Activated CD4-positive, alpha-beta T cell treated with anti-CD3 and anti-CD28 coated beads, Interleukin-2, amount 50 U/mL, for 48 hours (primary cell): ENCODE measurements at places on chromosomes 11 and 22.

DNA sequence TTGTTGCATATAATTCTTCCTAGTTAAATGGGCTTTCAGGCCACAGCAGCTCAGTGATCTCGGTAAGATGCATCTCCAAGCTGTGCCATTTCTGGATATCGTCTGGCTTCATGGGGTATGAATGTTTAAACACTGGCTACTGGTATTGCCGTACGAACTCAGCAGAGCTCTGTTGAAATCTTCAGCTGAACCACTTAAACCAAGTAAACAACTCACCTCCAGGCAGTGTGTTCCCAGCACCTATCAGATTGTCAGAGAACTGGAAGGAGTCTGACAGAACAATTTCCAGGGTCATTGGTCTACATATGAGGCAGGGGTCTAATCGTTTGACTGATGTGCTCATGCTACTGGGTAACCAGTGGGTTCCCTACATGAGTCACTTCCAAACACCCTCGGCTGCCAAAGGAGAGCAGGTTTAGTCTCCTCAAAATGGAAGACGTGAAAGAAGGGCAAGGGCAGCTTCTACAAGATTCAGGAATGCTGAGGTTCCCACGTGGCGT lies 93.2 kb upstream of the BMAL1 start:
- no peak for DNase-seq

- no peak for DNase-seq
Measured at GRCh38 chr11:61305417-61305816, 10.3 kb upstream of the VWCE start.

DNA sequence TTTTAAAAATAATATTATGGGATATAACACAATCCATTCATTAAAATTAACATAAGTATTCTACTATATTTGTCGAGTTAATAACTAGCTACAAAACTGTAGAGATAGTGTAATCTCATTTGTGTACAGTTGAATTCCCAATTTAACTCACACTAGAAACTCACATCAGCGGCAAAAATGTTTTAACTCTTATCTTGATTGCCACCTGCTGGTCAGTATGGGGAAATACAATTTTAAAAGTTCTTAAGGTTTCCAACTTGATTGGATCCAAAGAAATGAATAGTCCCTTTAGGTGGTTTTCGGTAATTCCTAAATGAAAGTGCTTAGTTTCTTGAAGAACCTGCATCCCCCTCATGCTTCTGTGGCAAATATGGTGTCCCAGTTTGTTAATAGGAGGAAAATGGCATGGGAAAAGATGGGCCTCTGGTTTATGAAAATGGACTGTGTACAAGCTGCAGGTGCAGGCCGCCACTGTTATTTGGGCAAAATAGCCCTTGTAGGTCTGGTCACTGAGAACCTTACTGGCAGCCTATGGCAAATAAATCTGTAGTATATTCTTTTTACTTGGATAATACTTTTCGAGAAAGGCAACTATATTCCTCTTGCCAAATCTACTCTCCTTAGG lies 33.7 kb upstream of the SLC17A6 start:
- no peak for DNase-seq

DNA sequence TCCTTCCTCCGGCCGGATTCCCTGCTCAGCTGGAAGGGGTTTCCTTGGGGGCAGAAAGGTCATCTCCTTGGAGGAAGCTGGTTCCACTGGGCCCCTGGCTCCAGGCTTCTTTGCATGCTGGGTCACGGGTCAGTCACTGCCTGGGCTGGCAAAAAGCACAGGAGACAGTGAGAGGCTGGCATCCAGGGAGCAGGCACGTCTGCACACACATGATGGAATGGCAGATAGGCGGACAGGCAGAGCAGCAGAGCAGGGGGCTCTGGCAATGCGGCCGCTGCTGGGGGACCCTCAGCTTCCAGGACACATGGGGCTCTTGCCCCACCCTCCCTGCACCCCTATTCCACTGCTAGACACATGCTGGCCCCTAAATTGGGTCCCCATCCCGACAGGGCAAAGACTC lies 40.4 kb downstream of the C11orf58 start:
- DNase-seq: no peak

GRCh38 chr11:43579171-43579918 lies 101.2 kb upstream of the HSD17B12 start:
- DNase-seq: peak; percentile 53

- no peak for DNase-seq
Measured at GRCh38 chr11:44928816-44929215, 21.9 kb downstream of the TP53I11 start.

DNA sequence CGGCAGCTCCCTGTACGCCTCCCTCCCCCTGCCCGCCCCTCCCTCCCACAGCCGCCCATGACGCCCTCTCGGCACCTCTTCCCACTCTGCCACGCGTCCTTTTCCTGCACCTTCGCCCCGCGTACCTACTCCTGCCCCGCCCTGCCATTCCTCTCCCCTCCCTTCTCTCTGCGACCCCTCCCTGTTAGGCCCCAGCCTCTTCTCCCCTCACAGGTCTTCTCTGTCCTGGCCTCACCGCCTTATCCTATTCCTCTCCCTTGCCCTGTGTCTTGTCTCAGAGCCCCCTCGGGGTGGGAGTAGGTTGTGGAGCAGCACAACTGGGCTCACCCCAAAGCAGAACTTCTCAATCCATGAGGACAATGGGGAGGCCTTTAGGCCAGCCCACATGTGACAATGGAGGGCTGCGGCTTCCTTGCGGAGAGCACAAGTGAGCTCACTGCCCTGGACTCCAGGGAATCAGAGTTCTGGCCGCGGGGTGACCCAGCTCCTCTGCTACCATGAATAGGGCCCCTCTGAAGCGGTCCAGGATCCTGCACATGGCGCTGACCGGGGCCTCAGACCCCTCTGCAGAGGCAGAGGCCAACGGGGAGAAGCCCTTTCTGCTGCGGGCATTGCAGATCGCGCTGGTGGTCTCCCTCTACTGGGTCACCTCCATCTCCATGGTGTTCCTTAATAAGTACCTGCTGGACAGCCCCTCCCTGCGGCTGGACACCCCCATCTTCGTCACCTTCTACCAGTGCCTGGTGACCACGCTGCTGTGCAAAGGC lies 539 bp downstream of the SLC35C1 start:
- peak; percentile 56 for DNase-seq

GRCh38 chr11:7651140-7651551 lies 22.2 kb downstream of the CYB5R2 start:
- no peak for DNase-seq

- DNase-seq: no peak
Measured at GRCh38 chr11:102367364-102367763, 20.4 kb downstream of the BIRC2 start.

GRCh38 chr11:129852125-129852740 lies 36.6 kb downstream of the TMEM45B start:
- no peak for DNase-seq

DNA sequence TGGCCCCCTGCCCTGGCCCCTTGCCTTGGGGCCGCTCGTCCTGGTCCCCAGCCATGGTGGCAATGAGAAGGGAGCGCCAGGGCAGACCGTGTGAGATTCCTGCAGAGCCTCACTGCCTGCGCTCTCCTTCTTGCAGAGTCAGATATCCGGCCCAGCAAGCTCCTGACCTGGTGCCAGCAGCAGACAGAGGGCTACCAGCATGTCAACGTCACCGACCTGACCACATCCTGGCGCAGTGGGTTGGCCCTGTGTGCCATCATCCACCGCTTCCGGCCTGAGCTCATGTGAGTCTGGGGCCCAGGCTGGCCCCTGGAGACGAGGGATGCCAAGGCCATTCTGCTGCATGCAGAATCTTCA lies 114.1 kb downstream of the MICAL2 start:
- DNase-seq: peak; percentile 91

- DNase-seq: no peak
Measured at GRCh38 chr11:45761659-45762058, 43.3 kb upstream of the SLC35C1 start.

DNA sequence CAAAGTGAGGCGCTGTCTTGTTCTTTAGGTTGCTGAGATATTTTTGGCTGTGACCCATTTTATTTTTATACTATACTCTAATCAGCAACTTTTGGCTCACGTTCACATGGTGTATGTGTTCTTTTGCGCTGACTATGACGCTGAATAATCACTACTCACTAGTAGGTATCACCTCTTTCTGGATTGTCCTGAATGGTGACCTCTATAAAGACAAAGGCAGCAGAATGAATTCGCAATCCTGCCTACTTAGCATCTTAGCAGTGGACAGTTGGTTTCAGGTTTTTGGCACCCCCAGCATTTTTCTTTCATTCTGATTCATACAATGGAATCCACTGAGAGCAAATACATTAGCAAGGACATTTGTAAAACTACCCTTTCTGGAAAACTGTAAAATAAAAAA lies 351.3 kb downstream of the JRKL start:
- no peak for DNase-seq

DNA sequence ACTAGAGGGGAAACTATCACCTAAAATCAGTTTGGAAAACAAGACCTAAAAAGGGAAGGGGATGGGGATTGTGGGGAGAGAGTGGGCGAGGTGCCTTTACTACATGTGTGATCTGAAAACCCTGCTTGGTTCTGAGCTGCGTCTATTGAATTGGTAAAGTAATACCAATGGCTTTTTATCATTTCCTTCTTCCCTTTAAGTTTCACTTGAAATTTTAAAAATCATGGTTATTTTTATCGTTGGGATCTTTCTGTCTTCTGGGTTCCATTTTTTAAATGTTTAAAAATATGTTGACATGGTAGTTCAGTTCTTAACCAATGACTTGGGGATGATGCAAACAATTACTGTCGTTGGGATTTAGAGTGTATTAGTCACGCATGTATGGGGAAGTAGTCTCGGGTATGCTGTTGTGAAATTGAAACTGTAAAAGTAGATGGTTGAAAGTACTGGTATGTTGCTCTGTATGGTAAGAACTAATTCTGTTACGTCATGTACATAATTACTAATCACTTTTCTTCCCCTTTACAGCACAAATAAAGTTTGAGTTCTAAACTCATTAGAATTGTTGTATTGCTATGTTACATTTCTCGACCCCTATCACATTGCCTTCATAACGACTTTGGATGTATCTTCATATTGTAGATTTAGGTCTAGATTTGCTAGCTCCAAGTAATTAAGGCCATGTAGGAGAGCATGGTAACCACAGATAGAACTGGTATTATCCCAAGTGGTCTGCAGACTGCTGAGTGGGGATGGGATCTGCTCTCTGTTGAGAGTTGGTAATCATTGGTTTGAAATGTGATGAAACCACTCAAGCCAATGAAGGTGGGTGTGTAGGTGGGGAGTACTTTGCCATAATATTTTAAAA lies 3.6 kb downstream of the NEAT1 start:
- no peak for DNase-seq

DNA sequence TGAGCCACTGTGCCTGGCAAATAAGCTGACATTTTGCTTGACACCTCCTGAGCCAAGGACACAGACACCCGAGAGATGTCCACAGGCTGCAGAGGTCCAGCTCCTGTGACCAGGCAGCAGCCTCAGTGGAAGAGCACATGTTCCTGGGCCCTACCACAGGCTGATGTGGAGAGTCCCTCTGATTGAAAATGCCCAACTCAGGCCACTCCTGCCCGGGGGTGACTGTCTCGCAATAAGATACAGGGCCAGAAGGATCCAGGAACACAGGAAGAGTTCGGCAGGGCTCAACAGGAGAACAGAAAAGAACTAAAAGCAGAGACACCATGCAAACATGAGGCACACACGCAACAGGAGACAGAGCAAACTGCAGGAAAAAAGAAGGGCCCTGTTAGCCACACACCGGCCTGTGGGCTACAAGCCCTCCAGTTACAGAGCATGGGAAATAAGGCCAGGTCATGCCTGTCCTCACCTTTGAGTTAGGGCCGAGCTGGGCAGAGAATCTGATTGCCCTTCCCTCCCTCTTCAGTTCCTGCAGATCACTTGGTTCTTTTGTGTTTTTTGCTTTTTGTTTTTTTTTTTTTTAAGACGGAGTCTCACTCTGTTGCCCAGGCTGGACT lies 28.3 kb upstream of the MALAT1 start:
- DNase-seq: no peak

DNA sequence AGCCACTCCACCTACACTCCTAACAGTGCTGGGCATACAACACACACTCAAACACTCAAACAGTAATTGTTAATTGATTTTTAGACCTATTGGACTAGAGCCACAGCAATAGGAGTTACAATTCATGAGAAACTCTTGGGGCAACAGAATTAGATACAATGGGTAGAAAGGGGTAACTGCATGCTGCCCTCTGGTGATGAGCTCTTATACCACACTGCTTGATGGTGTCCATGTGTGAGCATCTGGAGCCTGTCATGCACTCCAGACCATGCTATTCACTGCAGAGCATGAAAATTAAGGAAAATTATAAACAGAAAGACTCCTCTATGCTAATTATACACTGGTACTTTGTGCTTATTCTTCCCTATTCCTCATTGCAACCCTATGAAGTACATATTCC lies 975.5 kb upstream of the CCDC90B start:
- DNase-seq: no peak

- no peak for DNase-seq
Measured at GRCh38 chr11:34614344-34615104, 6.4 kb upstream of the EHF start.

GRCh38 chr11:64762277-64762673 lies 2.5 kb upstream of the PYGM start:
- no peak for DNase-seq

- no peak for DNase-seq
Measured at GRCh38 chr11:126343051-126343450, 12.4 kb upstream of the ST3GAL4 start.

DNA sequence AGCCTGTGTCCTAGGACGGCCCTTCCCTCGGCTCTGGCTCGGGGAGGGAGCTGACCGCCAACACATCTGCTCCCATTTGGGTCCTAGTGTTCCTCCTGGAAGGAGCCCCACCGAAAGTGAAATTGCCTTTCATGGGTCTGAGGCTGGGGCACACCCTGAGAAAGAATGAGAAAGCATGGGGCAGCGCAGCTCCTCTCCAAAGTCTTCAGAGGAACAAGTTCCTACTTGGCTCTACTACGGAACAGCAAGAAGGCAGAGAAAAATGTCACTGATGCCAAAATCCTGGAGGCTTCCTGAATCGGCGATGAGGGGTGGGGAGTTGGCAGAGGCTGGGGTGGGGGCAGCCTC lies 41.5 kb upstream of the MYEOV start:
- DNase-seq: no peak

- peak; percentile 63 for DNase-seq
Measured at GRCh38 chr11:12149672-12150225, 39.4 kb downstream of the MICAL2 start.

- no peak for DNase-seq
Measured at GRCh38 chr11:31872076-31872443, 60.9 kb upstream of the PAX6 start.
